Sigmoid colon (tissue), 7 donors: ENCODE measurements at places on chromosomes 5 and 9. TPM values are rescaled to one million over a fixed set of nuclear protein-coding genes. Genes with fewer than 3 reads are reported as not detected.

The LPAR1 gene
- 30.7 TPM for total RNA-seq

GRCh38 chr5:132260714-132261551 lies 3.4 kb downstream of the PDLIM4 start:
- peak; percentile 92 for DNase-seq
- H3K36me3 ChIP-seq: peaks cover 17% of the 10 kb centered on the region
- no peaks in the 10 kb centered on the region for H3K27me3 ChIP-seq

DNA sequence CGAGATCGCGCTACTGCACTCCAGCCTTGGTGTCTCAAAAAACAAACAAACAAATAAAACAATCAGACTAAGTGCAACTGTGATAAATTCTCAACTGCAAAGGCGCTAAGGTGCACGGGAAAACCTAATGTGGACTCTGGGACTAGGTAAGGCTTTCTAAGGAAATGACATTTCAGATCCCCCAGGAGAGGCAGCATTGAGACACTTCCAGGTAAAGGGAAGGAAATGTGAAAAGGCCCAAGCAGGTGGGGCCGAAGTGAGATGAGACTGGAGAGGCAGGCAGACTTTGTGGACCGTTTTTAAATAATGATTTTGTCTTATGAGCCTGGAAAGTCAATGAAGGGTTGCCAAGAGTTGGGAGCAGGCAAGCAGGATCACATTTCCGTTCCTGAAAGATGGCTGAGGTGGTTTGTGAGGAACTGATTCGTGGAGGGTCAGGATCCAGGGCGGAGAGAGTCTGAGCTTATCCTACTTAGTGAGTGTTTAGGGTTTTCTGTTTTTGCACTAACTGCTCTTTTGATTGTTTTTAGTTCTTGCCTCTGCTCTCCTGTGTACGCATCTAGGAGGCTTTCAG lies 2.0 kb upstream of the APBA1 start:
- H3K4me1 ChIP-seq: peaks cover 15% of the 10 kb centered on the region
- H3K36me3 ChIP-seq: no peaks in the 10 kb centered on the region
- no peak overlapping the region for H3K4me3 ChIP-seq
- no peak for DNase-seq

The MOB3B gene
- total RNA-seq: 19.7 TPM

- H3K36me3 ChIP-seq: no peaks in the 10 kb centered on the region
- no peak for DNase-seq
- no peaks in the 10 kb centered on the region for H3K27me3 ChIP-seq
- peak overlapping the region; percentile 97 for H3K4me3 ChIP-seq
These were observed 1.1 kb upstream of the ANP32B start for GRCh38 chr9:97981846-97982682.

DNA sequence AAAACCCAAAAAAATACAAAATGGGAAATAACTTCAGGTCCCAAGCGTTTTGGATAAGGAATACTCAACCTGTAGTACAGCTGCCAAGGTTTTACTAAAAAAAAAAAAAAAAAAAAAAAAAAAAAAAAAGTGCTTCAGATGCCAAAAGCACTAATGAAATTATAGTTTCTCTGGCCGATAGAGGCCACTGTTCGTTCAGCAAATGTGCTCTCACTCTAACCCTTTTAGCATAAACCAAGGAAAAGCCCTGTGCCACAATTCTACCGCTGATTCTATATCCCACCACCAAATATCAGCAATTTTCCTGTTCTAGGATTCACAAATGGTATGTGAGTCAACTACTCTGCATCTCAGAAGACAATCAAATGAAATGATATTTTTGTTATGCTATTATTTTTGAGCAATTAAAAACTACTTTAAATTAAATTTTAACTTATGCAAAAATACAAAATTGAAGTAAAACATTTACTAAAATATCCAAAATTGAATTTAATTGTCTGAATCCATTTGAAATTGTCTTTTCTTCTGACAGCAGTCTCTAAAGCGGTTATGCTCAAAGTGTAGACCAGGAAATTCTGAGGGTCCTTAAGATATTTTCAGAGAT lies 79.8 kb downstream of the RICTOR start:
- H3K4me3 ChIP-seq: no peak overlapping the region
- H3K4me1 ChIP-seq: peaks cover 10% of the 10 kb centered on the region
- no peak overlapping the region for H3K27ac ChIP-seq
- no peak for DNase-seq
- H3K36me3 ChIP-seq: no peaks in the 10 kb centered on the region

GRCh38 chr5:116273448-116274242 lies 188.8 kb downstream of the COMMD10 start:
- H3K4me3 ChIP-seq: no peak overlapping the region
- DNase-seq: no peak
- no peaks in the 10 kb centered on the region for H3K27me3 ChIP-seq
- H3K36me3 ChIP-seq: no peaks in the 10 kb centered on the region
- H3K4me1 ChIP-seq: no peaks in the 10 kb centered on the region

- no peaks in the 10 kb centered on the region for H3K36me3 ChIP-seq
- H3K27me3 ChIP-seq: peaks cover 27% of the 10 kb centered on the region
- peak overlapping the region; percentile 33 for H3K4me3 ChIP-seq
- H3K27ac ChIP-seq: no peak overlapping the region
These were observed 1.5 kb downstream of the SMIM32 start for GRCh38 chr5:136191304-136192014.

The ZNF608 gene
- 20.4 TPM for total RNA-seq

GRCh38 chr5:133895979-133896845 lies 72.2 kb downstream of the C5orf15 start:
- no peaks in the 10 kb centered on the region for H3K36me3 ChIP-seq
- no peak overlapping the region for H3K27ac ChIP-seq
- H3K27me3 ChIP-seq: no peaks in the 10 kb centered on the region
- no peak for DNase-seq

DNA sequence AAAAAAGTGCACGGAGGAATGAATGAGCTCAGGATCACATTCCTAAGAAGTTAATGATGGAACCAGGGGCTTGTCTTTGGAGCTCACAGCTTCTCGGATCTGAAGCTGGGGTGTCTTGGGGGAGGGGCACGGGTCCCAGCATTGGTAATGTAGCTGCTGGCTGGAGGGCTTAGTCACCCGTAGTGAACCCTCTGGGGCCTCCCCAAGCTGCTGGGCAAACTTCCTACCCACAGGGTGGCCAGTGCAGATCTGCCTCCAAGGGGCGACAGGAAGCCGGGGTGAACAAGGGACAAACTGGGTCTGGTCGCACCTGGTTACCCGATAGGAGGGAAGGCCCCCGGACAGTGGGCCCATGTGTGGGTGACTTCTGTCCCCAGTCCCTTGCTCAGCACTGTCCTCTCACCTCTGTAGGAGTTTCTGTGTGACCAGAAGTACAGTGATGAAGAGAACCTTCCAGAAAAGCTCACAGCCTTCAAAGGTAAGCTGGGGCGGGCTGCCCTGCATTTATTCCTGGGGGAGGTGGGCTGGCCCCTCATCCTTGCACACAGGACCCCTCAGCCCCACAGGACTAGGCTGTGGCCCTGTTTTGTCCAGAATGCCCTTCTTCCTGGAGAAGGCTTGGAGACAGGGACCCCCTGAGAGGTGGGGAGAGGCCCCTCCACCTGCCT lies 14.1 kb upstream of the NUP214 start:
- H3K4me3 ChIP-seq: no peak overlapping the region
- no peaks in the 10 kb centered on the region for H3K36me3 ChIP-seq
- H3K27ac ChIP-seq: no peak overlapping the region
- no peaks in the 10 kb centered on the region for H3K27me3 ChIP-seq

GRCh38 chr5:62168506-62169281 lies 137.3 kb upstream of the KIF2A start:
- DNase-seq: no peak
- no peaks in the 10 kb centered on the region for H3K4me1 ChIP-seq
- no peaks in the 10 kb centered on the region for H3K27me3 ChIP-seq

- no peaks in the 10 kb centered on the region for H3K4me1 ChIP-seq
- H3K27me3 ChIP-seq: no peaks in the 10 kb centered on the region
- H3K36me3 ChIP-seq: no peaks in the 10 kb centered on the region
- DNase-seq: peak; percentile 96
These were observed 78.5 kb upstream of the LRRTM2 start for GRCh38 chr5:138953387-138954256.

GRCh38 chr5:92687821-92688722 lies 892.9 kb downstream of the NR2F1-AS1 start:
- no peak for DNase-seq
- H3K27me3 ChIP-seq: no peaks in the 10 kb centered on the region
- H3K27ac ChIP-seq: no peak overlapping the region
- no peaks in the 10 kb centered on the region for H3K4me1 ChIP-seq

DNA sequence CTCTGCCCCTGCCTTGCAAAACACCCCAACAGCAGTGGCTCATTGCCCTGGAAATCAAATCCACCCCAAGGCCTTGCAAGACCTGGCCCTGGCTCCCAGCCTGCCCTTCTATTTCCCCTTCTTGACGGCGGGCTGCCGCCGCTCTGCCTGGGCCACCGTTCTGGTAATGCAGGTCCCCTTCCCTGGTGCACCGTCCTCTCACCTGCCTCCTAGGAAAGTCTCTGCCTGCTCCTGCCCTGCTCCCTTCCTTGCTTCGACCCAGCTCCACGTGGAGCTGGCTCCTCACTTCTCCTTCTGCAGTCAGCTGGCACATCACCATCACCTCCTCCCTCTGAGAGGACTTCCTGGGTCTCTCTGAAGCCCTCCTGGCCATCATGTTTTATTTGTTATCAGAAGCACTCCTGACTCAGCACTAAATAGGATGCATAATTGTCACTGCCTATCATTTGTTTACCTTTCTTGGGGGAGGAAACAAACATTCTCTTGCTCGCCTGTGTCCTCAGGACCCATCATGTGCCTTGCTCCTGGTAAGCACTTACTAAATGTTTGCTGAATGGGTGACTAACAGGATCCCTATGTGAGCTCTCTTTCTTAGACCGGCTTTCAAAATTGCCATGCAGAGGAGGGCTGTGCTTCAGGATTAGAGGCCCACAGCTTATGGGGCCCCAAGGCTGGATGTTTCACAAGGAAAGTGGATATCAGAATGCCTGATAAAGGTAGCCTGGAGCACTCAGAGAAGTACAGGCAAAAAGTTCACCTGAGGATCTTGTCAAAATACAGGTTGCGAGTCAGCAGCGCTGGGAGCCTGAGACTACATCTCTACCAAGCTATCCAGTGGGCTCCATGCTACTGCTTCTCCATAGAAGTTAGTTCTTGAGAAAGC lies 19.6 kb upstream of the C5orf47 start:
- no peak overlapping the region for H3K27ac ChIP-seq
- H3K36me3 ChIP-seq: no peaks in the 10 kb centered on the region
- no peak for DNase-seq

DNA sequence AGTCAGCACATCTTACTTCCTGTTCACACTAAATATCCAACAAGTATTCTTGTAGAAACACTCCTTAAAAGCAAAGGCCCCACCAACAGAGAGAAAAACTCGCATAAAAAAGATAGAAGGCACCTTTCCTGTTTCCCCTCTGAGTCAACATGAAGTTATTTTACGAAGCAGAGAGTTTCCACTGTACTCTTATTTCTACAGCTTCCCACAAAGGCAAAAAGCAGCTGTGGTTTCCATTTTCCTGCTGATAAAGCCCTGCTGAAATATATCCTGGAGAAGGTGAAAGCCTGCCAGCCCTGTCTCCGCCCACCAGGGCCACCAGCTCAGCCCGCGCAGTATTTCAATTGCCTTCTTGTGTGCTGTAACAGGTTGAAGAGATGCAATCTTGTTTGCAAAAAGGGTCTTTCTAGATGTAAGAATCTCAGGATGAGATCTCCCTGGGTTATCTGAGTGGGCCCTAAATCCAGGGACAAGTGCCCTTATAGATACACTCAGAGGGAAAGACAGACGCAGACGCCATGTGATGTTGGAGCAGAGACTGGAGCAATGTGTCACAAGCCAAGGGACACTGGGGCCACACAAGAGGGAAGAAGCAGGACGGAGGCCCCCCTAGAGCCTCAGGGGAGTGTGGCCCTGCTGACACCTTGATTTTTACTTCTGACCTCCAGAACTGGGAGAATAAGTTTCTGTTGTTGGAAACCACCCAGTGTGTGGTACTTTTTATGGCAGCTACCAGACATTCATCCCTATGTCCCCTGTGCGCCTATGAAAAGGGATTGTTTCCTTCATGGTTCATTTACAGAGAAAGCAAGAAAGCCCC lies 19.9 kb downstream of the SEMA4D start:
- no peak overlapping the region for H3K27ac ChIP-seq
- H3K36me3 ChIP-seq: no peaks in the 10 kb centered on the region
- H3K27me3 ChIP-seq: no peaks in the 10 kb centered on the region

The WNK2 gene
- total RNA-seq: 95.8 TPM

DNA sequence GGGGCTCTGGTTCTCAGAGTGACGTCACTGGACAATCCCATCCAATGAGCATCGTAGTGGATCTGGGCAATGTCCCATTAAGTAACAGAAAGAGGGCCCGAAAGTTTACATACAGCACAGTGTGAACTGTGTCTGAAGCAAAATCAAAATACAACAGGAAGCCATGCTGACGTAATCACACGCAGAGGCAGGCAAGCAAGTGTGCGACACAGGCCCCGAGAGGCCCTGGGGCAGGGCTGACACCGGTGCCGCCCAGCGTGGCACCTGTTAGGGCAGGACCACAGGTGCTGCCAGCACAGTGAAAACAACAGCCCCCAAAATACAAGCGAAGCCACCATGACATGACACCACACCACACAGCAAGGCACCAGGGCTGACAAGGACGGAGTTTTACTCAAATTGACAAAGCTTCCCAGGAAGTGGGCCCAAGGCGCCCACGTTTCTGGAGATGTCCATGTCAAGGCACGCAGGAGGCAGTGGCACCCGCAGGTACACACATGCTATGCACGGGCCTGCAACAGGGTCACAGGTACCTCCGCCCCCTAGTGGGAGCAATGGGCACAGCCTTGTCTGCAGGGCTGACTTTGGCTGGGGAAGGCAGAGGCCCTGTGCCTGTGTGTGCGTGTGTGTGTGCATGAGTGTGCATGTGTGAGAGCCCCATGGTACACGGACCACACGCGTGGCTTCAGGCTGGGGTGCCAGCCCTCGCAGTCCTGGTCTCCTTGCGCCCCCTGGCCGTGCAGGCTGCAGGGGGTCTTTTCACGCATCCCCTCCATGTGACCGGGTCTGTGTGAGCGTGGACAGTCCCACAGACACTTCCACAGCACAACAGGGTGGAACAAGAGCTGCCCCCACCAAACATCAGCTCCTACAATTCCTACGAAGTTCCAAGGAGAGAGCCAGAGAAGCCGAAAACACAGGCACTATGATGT lies 19.6 kb downstream of the QSOX2 start:
- H3K27me3 ChIP-seq: no peaks in the 10 kb centered on the region
- peaks cover 15% of the 10 kb centered on the region for H3K36me3 ChIP-seq
- H3K27ac ChIP-seq: no peak overlapping the region
- DNase-seq: no peak

- H3K4me1 ChIP-seq: peaks cover 35% of the 10 kb centered on the region
- DNase-seq: no peak
- peak overlapping the region; percentile 24 for H3K27ac ChIP-seq
- H3K4me3 ChIP-seq: no peak overlapping the region
These were observed 37.9 kb upstream of the GABRP start for GRCh38 chr5:170745481-170746071.

DNA sequence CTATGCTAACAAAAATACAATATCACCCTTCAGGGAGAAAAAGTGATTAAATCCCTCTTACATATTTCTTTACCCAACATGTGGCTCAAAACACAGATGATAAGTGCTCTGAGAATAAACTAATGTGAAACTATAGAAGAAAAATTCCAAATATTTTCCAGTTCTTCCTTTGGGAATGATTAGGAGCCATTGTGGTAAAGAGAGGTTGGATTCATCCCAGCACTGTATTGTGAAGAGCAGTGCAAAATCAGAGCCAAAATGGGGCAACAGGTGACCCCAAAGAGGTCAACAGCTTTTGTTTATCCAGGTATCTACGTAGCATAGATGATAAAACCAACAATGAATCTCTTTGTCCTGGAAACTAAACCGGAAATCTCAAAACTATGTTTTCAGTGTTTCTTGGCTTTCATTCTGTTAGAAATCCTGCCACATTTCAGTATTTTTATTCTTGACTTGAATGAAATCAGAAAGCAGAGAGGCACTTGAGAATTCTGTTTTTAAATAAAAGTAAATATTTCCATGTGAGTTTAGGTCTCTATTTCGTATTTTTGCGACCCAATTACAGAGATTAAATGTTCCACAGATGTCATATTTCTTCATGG lies 120.4 kb upstream of the FST start:
- H3K4me3 ChIP-seq: no peak overlapping the region
- DNase-seq: no peak
- no peak overlapping the region for H3K27ac ChIP-seq
